ENCODE measurements at places on chromosomes 5 and 9.

DNA sequence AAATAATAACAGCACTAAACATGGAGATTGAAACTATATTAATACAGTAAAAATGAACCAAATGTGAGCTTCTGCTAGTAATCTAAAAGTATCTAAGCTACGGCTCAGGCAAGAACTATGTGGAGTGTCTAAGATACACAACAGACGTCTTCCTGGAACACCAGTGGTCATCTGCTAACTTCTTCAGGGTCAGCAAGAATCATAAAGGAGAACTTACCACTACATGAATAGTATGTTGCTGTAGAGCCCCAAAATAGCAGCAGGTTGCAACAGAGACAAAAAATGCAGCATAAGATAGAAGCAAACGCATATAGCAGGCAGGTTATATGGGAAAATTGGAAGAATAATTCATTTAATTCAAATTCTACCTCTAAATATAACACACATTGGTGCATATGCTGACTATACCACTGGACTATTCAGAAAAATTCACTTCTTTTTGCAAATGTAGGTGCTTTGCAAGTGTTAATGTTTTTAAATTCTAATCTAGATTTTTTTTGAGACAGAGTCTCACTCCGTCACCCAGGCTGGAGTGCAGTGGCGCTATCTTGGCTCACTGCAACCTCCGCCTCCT is 27.1 kb downstream of the DCTN4 start:
- DNase-seq: no peak

DNA sequence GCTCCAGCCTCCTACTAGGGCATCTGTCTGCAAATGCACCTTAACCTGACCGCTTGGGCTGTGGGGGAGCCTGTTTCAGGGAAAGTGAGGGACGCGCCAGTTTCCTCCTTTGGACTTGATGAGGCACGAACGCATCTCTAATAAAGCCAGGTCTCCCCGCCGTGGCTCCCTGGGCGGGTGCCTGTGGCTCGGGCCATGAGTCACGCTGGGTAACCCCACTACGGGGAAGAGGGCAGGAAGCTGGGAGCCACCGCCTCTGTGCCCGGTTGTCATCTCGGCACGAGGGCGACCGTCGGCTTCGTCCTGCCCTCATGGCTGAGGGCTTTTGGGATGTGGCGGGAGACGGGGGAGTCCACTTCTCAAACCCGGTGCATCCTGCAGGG is 12.1 kb downstream of the NOTCH1 start:
- no peak for DNase-seq

GRCh38 chr5:178116143-178116885 is 3.0 kb downstream of the N4BP3 start:
- DNase-seq: no peak

DNA sequence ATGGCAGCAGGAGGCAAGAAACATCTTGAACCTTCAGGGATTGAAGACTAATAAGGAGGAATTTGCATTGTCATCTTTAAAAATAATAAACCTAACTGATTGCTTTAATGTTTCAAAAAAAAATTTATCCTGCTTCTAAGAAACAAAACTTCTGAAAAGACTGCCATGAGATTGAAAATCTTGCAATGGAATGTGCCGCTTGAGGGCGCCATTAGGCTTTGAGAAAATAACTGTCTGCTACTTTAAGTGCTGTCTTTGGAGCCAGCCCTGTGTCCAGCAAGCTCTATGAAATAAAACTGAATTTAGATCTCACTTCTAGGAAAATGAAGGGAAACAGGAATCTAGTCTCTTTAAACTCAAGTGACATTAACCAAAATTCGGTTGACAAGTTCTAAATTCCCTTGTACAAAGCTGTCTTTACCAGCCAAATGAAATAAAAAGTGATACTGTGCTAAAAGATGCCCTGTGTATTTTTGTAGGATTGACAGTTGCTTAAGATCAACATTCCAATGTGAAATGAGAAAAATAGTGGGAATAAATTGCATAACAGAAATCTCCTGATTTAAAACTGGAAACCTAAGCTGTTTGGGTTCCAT is 79.4 kb downstream of the ESM1 start:
- DNase-seq: no peak

- DNase-seq: no peak
These were observed 82.3 kb downstream of the SLC1A3 start for GRCh38 chr5:36688722-36689121.

DNA sequence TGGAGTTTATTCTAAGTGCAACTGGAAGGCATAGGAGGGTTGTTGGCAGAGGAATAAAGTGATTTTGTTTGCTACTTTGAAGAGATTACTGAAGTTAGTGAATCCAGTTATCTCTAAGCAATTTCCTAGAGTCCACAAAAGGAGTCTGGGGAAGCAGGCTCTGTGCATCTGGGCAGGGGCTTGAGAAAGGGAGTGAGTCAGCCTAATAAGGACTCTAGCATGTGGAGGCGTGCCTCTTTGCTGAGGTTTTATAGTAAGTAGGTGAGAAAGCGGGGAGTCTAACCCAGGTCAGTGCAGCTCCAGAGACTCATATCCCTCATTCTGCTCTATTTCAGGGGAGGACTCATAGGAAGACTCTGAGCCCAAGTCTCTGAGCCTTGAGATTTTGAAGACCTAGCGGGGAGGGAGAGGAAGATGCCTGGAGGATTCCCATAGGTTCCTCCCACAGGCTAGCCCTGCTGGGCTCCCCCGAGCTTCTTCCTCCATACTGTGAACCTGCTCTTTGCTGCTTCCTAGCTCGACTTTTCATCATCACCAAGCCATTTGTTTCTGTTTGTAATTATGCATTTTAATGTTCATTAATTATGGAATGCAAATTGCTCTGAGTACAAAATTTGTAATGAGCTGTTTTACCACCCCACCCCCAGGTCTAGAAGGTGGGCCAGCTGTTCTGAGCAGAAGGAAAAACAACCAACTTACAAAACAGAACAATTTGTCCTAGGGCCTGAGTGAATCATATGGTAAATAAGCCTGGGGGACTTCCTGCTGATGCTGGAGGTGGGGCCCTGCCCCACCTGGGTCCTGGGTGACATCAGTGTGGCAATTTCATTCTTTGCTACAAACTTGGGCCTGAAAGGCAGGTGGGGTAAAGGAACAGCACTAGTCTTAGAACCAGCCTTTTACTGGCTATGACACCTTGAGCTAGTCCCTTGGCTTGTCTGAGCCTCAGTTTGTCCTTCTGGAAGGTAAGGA is 150.2 kb downstream of the TRIM32 start:
- no peak for DNase-seq

DNA sequence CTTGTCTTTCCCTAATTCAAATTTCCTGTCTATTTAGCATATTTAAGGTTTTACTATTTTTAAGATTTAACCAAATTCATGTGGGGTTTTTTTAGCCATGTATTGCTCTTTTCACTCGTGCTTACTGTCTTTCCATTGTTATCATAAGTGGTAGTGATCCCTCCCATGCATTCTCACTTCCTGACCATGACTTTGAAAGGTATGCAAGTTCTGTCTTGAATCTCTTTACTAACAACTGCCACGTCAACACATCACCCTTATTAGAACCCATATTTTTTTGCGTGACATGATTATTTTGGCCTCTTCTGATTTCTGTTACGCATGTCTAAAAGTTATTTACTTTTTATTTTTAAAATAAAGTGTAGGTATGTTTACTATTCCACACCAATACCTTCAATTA is 94.7 kb upstream of the CDH6 start:
- no peak for DNase-seq

DNA sequence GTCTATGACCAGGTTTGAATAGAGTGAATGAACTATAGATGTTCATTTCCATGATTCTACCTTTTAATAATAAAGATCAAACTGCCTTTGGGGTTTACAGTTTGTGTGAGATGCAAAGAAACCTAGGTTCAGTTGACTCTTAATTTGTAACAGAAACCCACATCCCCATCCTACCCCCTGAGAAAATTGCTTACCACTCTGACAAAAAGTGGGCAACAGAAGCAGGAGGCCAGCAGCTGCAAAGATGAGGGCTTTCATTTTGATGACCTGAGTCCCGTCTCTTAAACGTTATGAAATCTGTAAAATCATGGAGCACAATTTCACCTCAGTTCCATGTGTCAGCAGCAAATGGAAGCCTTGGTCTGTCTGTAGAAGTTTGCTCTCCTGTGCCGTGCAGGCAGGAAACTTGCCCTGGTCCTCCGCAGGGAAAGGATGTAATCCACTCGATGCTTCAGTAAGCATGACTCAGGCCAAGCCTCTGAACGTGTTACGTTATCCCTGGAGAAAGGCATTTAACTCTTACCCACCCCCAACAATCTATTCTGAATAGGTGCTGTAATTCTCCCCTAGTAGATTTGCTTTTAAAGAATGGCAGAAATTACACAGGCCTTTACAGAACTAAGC is at the start of gene F2RL2:
Gene F2RL2 (minus strand): TSS at position 431 of the 624 bp plus-strand sequence. CDS start 173 bp downstream, at position 258.
- DNase-seq: peak; percentile 74

- no peak for DNase-seq
These were observed 244.1 kb downstream of the ELAVL2 start for GRCh38 chr9:23581931-23582330.

DNA sequence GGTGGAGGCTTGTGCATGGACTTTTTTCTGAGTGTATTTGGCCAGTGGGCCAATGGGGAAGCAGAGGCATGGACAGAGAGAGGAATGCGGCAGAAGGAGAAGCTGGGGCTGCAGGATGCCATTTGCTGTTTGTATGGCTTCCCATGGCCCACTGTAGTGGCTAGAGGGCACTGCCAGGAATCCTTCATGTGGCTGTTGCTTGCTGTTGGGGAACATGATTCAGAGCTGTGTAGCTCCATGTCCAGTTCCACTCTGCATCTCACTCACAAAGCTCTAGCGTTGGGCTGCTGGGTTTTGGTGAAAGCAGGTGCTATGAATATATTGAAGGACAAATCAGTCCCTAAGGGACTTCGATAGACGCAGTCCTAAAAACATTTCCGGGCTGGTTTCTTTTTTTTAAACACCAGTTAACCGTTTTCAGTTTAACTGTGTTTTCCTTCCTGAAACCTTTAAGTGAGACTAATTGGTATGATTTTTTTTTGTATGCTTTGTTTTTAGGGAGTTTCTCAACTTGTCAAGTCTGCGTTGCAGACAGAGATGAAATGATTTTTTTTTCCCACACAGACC is 51.3 kb downstream of the SLC22A5 start:
- DNase-seq: no peak

GRCh38 chr5:66994790-66995189 is 201.8 kb downstream of the CD180 start:
- no peak for DNase-seq

- DNase-seq: no peak
These were observed 57.9 kb upstream of the IER5L start for GRCh38 chr9:129235931-129236331.

GRCh38 chr5:75524591-75524990 is 12.9 kb downstream of the POLK start:
- no peak for DNase-seq

GRCh38 chr5:165055476-165055875 is 1550.1 kb downstream of the MAT2B start:
- no peak for DNase-seq

DNA sequence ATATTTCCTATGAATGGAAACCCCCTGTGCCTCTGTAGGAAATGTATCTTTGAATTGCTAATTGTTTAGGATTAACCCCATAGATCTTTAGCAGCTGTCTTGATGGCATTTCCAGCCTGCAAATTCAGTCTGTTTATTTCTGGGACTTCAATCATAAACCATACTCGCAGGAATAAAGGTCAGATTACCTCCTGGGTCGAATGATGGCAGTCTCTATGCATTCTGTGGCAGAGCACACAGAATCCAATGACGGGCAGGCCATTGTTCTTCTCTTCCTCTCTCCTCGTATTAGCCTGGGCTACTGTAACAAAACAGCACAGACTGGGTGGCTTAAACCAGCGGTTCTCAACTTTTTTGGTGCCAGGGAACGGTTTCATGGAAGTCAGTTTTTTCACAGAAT is 199.9 kb downstream of the PCSK5 start:
- DNase-seq: no peak

- DNase-seq: no peak
These were observed 1358.4 kb downstream of the EFNA5 start for GRCh38 chr5:106312360-106312759.

GRCh38 chr5:23776684-23777083 is 269.3 kb downstream of the PRDM9 start:
- DNase-seq: no peak

DNA sequence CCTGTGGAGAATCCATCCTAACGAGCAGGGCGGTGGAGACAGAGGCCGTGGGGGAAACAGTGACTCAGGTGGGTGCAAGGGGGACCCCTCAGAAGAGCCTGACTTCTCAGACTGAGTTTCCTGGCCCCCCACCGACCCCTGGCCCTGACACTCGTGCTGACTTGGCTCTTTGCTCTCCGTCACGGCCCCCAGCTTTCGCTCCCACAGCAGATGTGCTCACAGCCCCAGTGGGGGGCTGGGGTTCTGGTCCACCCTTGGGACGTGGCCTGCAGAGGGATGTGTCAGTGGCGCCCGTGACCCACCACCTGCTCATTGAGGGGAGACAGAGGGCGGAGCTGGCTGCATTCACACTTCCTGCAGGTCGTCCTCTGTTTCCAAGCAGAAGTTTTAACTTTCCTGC is 62.9 kb upstream of the IRX4 start:
- no peak for DNase-seq

DNA sequence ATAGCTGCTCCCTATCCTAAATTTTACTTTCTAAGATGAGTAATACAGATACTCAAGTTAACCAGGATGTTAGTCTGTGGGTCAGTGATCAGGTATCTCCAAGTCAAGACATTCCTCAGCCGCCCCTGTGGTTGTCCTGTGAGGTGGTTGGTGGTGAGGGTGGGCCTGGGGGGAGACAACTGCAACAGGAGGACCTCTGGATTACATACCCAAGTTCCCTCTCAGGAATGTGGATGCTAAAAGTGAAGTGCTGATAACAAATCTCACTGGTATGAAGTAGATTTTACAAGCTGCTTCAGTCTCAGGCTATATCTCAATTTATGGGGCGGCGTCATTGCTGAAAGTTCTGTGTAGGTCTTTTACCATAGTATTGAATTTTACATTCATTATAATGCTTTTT is 38.3 kb downstream of the SLC1A3 start:
- DNase-seq: no peak

GRCh38 chr5:10384483-10384882 is 31.0 kb downstream of the MARCHF6 start:
- DNase-seq: no peak

DNA sequence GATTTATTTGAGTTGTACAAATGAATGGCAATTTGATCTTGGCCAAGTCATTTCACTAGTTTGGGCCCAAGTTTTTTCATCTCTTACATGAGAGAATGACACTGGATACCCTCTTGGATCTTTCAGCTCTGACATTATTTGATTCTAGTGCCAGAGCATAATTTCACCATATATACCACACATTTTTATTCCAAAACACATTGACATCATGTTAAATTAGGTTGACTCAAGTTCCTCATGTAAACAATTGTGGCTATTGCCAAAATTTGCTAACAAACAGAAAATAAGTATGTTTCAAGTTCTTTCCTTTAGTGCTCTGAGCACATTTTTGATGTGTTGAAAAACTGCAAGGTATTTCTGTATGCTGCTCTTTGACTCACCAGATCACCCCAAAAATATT is 375.8 kb downstream of the ZNF608 start:
- DNase-seq: no peak
